ENCODE measurements at places on chromosomes 4 and X. TPM values are rescaled to one million over a fixed set of nuclear protein-coding genes. Genes with fewer than 3 reads are reported as not detected.

Gene SLC49A3
- total RNA-seq, result 1.2 TPM

Gene GLOD5
- not detected for total RNA-seq

Gene PROM1
- 236 TPM for total RNA-seq

GRCh38 chr4:119149110-119149509 lies 13.5 kb downstream of the MYOZ2 start:
- H3K27me3 ChIP-seq, result no peaks in the 10 kb centered on the region
- no peaks in the 10 kb centered on the region for H3K36me3 ChIP-seq
- DNase-seq, result no peak
- no peak overlapping the region for H3K27ac ChIP-seq

DNA sequence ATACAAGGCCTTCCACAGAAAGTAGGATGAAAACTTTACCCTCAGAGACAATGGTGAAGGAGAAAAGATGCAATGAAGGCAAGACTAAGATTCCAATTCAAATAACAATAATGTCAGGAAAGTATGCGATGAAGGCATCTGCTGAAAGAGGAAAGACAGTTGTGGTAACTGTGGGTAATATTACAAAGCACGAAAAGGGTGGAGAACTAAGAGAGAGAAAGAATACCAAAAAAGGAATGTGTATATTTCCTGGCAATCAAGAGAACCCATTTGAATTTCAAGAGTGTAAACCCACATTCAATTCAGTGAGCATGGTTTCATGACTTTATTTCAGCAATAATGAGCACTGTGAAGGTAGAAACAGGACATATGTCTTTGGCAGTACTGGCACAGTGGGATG lies 225.5 kb downstream of the PALLD start:
- no peak overlapping the region for H3K4me3 ChIP-seq
- DNase-seq, result no peak
- peak overlapping the region; percentile 6 for H3K27ac ChIP-seq
- H3K27me3 ChIP-seq, result no peaks in the 10 kb centered on the region
- peaks cover under 1% of the 10 kb centered on the region for H3K4me1 ChIP-seq
- H3K36me3 ChIP-seq, result no peaks in the 10 kb centered on the region

DNA sequence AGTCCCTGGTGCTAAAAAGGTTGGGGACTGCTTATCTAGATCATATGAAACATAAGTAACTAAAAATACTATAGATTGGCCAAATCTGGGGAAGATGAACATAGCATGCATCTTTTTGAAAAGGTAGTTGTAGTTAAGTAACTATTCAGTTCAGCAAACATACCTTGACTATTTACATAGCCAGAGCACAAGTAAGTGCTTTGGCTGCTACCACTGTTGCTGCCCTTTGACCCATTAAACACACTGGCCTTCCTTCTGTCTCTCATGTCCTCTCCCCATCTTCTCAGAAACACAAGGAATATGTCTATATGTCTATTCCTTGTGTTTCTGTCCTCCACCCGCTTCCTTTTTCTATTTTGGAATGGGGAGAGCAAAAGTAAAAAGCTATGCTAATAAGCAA lies 87.9 kb upstream of the SPRY1 start:
- H3K36me3 ChIP-seq, result no peaks in the 10 kb centered on the region
- H3K27ac ChIP-seq, result no peak overlapping the region
- no peak for DNase-seq
- H3K4me1 ChIP-seq, result no peaks in the 10 kb centered on the region
- H3K27me3 ChIP-seq, result no peaks in the 10 kb centered on the region

DNA sequence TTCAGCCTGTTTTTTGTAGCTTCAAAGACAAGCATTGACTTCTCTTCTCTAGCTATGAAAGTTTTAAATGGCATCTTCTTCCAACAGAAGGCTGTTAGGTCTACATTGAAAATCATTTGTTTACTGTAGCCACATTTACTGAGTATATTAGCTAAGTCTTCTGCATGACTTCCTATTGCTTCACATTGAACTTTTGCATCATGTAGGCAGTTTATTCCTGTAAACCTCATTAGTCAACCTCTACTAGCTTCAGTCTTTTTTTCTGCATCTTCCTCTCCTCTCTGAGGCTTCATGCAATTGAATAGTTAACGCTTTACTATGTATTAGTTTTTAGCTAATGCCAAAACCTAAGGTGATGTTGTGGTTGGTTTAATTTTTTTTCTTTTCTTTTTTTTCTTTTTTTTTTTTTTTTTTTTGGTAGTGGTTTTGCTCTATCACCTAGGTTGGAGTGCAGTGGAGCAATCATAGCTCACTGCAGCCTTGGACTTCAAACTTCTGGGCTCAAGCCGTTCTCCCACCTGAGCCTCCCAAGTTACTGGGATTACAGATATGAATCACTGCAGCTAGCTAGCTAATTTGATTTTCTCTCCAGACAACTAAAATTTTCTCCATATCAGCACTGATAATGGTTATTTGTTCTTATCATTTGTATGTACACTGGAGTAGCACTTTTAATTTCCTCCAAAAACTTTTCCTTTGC lies 3.4 kb downstream of the UGT2A3 start:
- no peak for DNase-seq
- peak overlapping the region; percentile 26 for H3K4me3 ChIP-seq
- H3K27ac ChIP-seq, result peak overlapping the region; percentile 75
- H3K36me3 ChIP-seq, result no peaks in the 10 kb centered on the region
